Body of pancreas (tissue), 4 donors: ENCODE measurements at places on chromosomes 3 and 15. TPM values are rescaled to one million over a fixed set of nuclear protein-coding genes. Genes with fewer than 3 reads are reported as not detected.

DNA sequence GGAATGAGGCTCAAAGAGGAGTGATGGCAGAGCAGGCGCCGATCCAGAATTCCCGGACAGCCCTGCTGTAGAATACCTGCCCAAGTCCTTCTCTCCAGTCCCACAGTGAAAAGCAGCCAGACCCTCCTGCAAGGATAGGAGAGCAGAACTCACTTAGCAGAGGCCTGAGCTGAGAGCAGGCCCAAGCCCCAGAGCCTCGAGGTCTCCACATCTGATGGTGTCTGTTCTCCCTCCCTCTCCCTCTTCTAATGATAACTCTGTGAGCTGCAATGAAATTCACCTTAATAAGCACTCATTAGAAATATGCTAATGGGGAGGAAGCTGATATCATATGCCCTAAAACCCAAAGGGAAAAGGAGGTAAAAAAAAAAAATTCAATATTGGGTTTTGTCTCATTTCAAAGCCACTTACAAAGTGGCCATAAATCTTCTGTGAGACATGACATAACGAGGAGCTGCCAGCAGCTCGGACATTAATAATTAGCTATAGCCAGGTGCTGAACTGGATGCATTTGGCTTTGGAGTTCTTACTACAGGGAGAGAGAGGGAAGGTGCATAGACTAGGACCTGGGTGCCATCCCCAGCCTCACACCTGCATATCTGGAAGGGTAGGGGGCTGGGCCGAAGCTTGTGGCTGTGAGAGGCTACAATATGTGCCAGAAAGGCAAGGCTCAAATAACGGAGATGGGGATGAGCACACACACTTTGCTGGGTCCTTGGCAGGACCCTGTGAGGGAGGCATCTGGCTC, 108.4 kb downstream of the MEGF11 start:
- no peaks in the 10 kb centered on the region for H3K36me3 ChIP-seq
- no peak overlapping the region for H3K4me3 ChIP-seq
- peak overlapping the region; percentile 33 for H3K27ac ChIP-seq
- DNase-seq, result no peak
- no peaks in the 10 kb centered on the region for H3K27me3 ChIP-seq
- H3K4me1 ChIP-seq, result peaks cover 47% of the 10 kb centered on the region

DNA sequence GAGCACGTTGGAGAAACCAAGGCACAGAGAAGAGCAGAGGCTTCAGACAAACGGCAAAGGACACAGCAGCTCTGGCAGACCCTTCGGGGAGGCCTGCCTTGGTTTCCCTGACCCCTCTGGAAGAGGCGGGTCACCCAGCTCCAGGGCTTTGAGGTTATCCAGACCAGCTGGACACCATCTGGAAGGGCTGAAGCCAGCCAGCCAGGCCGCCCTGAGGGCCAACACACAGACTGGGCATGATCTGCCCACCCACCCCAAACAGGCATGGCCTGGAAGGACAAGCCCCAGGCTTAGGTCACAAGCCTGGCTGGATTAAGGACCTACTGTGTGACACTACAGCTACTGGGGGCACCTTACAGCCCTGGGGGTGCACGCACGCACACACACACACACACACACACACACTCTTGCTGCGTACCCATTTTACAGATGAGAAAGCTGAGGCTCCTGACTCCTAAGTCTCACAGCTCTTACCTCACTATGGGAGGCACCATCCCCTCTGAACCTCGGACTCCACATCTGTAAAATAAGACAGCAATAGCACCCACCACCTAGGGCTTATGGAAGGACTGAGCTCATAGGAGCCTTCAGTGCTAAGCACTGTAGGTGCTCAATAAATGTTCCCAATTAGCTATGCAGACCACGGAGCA, 10.8 kb downstream of the PLXND1 start:
- peaks cover 64% of the 10 kb centered on the region for H3K4me1 ChIP-seq
- no peak for DNase-seq
- no peaks in the 10 kb centered on the region for H3K27me3 ChIP-seq
- no peaks in the 10 kb centered on the region for H3K36me3 ChIP-seq
- peak overlapping the region; percentile 79 for H3K27ac ChIP-seq

GRCh38 chr15:42286445-42287029, 13.3 kb upstream of the TMEM87A start:
- no peak overlapping the region for H3K4me3 ChIP-seq
- DNase-seq, result no peak
- H3K27ac ChIP-seq, result no peak overlapping the region
- H3K27me3 ChIP-seq, result no peaks in the 10 kb centered on the region

DNA sequence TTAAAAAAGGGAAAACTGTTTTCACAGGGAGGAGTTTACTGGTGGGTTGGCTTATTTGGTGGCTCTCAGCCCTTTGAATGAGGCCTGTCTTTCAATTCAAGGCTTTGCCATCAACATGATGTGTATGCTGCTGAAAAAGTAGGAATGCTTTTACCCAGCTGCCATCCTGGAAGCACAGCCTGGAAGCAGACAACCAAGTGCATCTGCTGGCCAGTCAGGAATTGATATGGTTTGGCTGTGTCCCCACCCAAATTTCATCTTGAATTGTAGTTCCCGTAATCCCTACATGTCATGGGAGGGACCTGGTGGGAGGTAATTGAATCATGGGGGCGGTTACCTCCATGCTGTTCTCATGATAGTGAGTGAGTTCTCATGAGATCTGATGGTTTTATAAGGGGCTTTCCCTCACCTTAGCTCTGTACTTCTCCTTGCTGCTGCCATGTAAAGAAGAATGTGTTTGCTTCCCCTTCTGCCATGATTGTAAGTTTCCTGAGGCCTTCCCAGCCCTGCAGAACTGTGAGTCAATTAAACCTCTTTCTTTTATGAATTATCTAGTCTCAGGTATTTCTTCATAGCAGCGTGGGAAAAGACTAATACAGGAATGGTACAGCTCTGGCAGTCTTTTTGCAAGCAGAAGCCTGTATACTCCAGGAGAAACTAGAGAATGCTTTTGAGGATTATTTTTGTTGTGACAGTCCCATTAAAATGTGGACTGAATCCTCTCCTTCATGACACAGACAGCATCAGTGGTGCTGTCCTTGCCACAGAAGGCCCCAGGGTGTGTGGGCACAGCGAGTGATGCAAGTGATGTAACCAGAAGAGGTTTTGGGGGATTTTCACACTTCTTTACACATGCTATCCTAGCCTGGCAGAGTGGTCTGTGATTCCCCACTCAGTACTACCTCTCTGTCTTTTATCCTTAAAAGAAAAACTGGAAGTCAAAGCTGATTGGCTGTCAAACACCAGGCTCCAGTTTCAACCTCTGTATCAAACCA, 20.0 kb downstream of the PLCL2 start:
- H3K27ac ChIP-seq, result no peak overlapping the region
- H3K36me3 ChIP-seq, result no peaks in the 10 kb centered on the region
- H3K27me3 ChIP-seq, result no peaks in the 10 kb centered on the region

GRCh38 chr3:101926594-101927105, 77.3 kb downstream of the NFKBIZ start:
- H3K27me3 ChIP-seq, result no peaks in the 10 kb centered on the region
- no peaks in the 10 kb centered on the region for H3K36me3 ChIP-seq
- H3K4me1 ChIP-seq, result peaks cover 5% of the 10 kb centered on the region
- no peak overlapping the region for H3K4me3 ChIP-seq
- no peak overlapping the region for H3K27ac ChIP-seq
- no peak for DNase-seq

- H3K4me1 ChIP-seq, result peaks cover 7% of the 10 kb centered on the region
- no peak overlapping the region for H3K4me3 ChIP-seq
- H3K27me3 ChIP-seq, result no peaks in the 10 kb centered on the region
- no peaks in the 10 kb centered on the region for H3K36me3 ChIP-seq
- DNase-seq, result no peak
These were observed 104.1 kb downstream of the TBC1D5 start for GRCh38 chr3:17638356-17638755.

DNA sequence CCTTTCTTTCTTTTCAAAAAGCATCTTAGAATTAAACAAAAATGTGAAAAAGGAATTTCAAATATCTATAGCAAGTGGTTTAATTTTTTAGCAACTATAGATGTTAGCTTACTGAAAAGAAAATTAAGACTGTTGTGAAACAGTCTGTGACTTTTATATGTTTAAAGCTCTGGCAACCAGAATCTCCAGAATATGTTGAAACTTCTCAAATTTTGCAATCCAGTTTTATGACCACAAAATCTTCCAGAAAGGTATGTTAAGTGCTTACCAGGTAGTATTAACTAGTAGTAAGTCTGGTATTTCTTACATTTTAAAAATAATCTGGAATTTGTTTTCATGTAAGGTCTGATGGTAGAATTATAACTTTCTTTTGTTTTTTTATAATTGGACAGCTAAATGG, 235.0 kb downstream of the SLC9A9 start:
- no peaks in the 10 kb centered on the region for H3K27me3 ChIP-seq
- H3K27ac ChIP-seq, result no peak overlapping the region
- no peak for DNase-seq
- no peak overlapping the region for H3K4me3 ChIP-seq
- no peaks in the 10 kb centered on the region for H3K36me3 ChIP-seq

DNA sequence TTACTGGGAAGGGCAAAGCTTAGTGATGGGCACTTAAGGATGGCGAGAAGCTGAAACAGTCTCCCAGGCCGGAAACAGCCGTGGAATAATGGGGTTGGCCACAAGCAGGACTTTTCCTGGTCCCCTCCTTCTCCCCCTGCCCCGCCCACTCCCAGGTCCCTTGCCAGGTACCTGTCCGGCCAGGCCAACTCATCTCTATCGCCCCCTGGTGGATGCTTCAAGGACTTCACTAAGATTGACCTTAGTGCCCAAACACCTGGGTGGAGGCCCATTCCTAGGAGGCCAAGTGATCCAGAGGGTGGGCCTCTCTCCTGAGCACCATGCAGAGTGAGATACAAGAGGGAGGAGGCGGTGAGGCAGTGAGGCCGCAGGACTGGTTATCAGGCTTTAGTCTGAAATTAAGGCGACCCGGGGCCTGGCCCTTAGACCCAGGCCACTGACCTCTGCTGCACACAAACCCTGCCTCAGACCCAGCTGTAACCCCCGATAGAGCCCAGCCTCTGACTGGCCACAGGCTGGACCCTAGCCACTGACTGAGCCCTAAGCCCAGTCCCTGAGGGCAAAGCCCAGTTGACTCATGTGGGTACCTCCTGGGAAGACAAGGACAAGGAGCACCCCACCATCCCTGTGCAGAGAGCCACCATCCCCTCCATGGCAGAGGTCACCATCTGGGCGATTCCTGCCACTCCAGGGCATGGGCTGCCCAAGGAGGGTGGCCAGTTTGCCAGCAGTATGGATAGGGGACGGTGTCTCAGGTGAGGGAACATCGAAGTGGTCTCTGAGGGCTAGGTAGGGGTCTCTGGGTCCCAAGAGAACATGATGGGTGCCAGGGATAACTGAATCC, 37.6 kb downstream of the VIPR1 start:
- DNase-seq, result peak; percentile 84
- no peak overlapping the region for H3K4me3 ChIP-seq
- peaks cover 34% of the 10 kb centered on the region for H3K4me1 ChIP-seq
- H3K36me3 ChIP-seq, result no peaks in the 10 kb centered on the region

DNA sequence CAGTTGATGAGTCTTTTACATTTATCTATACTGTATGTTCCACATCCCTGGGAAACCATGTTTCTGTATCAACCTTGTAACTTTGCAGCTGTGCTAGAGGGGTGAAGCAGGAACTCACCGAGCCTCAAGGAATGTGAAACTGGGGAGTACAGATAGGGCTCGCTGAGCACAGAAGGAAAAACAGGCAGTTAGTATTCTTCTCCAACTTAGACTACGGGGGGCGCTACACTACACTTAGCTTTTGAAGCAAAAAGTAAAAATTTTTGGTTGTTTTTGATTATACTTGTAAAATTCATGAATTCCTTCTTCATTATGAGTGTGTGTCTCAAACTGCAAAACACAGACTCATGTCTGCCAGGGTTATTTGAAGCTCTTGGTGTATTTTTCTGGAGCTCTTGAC, 132.7 kb upstream of the RGMA start:
- no peaks in the 10 kb centered on the region for H3K36me3 ChIP-seq
- DNase-seq, result no peak
- H3K4me3 ChIP-seq, result no peak overlapping the region
- H3K27me3 ChIP-seq, result no peaks in the 10 kb centered on the region
- no peak overlapping the region for H3K27ac ChIP-seq

- no peaks in the 10 kb centered on the region for H3K27me3 ChIP-seq
- no peak overlapping the region for H3K4me3 ChIP-seq
- H3K27ac ChIP-seq, result no peak overlapping the region
- H3K4me1 ChIP-seq, result no peaks in the 10 kb centered on the region
These were observed 206.9 kb downstream of the NSUN3 start for GRCh38 chr3:94269763-94270162.

DNA sequence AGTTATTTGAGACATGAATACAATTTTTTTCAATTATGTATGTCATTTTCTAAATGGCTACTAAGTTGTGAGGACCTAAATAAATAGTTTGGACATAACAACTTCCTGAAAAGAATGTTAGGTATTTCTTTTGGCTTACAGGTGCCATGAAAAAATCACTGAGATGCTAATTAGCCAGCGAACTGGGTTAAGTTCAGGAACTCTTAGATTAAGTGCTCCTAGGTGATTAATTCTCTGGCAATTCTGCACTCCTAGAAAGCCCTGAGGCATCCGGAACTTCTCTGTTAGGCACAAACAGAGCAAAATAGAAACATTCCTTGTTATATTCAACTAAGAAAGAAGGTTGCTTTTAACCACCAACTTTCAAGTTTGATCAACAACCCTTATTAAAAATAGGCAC, 192.3 kb downstream of the STAG1 start:
- no peaks in the 10 kb centered on the region for H3K36me3 ChIP-seq
- H3K4me1 ChIP-seq, result peaks cover 5% of the 10 kb centered on the region
- H3K4me3 ChIP-seq, result no peak overlapping the region

DNA sequence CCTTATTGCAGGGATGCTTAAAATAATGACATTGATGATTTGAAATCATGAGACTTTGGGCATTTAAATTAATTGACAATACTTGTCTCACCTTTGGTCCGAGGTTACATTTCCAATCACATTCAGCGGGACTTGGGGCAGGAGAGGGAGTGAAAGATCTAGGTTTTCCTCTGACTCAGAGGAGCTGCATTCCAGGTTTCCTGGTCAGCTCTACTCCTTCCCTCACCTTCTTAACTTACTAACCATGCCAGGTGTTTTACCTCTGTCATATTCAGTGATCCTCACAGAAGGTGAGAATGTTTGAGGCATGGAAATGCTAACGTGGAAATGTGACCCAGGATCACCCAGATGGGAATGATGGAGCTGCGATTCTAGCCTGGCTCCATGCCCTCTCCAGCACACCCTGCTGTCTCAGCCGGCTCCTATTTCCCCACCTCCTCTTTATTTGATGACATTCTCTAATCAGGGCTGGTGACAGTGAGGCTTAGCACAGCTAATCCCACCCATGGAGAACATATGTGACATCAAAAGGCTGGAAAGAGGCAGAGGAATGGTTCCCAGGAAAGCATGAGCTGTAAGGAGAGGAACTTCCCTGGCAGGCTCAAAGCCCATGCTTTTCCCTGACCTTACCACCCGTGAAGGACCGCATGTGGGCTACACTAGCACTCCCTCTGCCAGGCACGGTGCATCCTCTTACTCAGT, 38.7 kb downstream of the THSD4 start:
- H3K27me3 ChIP-seq, result no peaks in the 10 kb centered on the region
- H3K4me3 ChIP-seq, result no peak overlapping the region
- H3K4me1 ChIP-seq, result peaks cover 26% of the 10 kb centered on the region
- no peak overlapping the region for H3K27ac ChIP-seq

The ARNT2 gene
- 5.4 TPM for total RNA-seq

The C2CD4A gene
- 2.1 TPM for total RNA-seq

The PLA2G4F gene
- 1.6 TPM for total RNA-seq

The LEO1 gene
- 5.7 TPM for total RNA-seq

The NPHP3 gene
- 31.9 TPM for total RNA-seq

The REC114 gene
- total RNA-seq, result not detected

The FOXL2NB gene
- total RNA-seq, result not detected
